ENCODE measurements at places on chromosomes 5 and 9.

GRCh38 chr5:134184155-134185135 lies 7.7 kb upstream of the SKP1 start:
- ATAC-seq = peak; percentile 91

GRCh38 chr9:135714242-135715055 lies 12.5 kb downstream of the KCNT1 start:
- ATAC-seq = no peak

GRCh38 chr5:66704790-66705425 lies 108.7 kb downstream of the MAST4 start:
- ATAC-seq = no peak

GRCh38 chr9:121881920-121882500 lies 211.1 kb downstream of the TTLL11 start:
- ATAC-seq = no peak

DNA sequence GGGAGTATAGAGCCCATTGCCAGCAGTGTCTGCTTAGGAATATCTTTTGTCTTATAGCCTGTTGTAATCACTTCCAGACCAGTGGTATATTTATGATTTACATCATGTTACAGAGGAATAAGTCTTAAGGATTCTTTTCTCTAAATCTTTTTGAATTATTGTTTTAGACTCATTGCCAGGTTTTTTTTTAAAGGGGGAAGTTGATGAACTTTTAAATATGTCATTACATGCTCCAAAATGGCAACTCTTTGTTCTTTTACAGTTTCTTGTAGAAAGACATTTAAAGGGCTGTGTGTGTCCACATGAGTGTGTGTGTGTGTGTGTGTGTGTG lies 59.4 kb upstream of the NFIB start:
- ATAC-seq = no peak

- ATAC-seq = no peak
Observed at GRCh38 chr5:107365320-107366109, 305.2 kb downstream of the EFNA5 start.

GRCh38 chr9:116891424-116891823 lies 204.3 kb downstream of the TRIM32 start:
- no peak for ATAC-seq

- no peak for ATAC-seq
Observed at GRCh38 chr9:73199886-73200285, 48.2 kb downstream of the ANXA1 start.

DNA sequence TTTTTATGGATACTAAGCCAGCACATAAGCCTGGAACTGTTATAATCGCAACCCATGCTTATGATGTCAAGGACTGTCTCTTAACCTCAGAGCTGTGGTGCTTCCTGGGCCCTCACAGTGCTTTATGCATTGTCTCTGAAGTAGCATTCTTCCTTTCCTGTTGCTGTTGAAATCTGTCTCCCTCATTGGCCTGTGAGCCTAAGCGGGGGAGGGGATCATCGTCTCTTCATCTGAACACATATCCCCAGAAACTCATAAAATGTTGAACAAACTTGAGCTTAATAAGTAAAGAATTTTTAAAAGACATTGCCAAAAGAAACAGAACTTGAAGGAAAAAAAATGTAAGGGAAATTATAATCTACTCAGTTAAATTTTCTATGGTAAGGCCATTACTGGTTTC lies 80.3 kb downstream of the SGCD start:
- ATAC-seq = no peak

- no peak for ATAC-seq
Observed at GRCh38 chr5:143601917-143602333, 198.4 kb upstream of the NR3C1 start.

GRCh38 chr9:118711843-118712242 lies 657.4 kb downstream of the BRINP1 start:
- no peak for ATAC-seq

GRCh38 chr5:63085561-63085960 lies 506.9 kb downstream of the LRRC70 start:
- ATAC-seq = no peak

DNA sequence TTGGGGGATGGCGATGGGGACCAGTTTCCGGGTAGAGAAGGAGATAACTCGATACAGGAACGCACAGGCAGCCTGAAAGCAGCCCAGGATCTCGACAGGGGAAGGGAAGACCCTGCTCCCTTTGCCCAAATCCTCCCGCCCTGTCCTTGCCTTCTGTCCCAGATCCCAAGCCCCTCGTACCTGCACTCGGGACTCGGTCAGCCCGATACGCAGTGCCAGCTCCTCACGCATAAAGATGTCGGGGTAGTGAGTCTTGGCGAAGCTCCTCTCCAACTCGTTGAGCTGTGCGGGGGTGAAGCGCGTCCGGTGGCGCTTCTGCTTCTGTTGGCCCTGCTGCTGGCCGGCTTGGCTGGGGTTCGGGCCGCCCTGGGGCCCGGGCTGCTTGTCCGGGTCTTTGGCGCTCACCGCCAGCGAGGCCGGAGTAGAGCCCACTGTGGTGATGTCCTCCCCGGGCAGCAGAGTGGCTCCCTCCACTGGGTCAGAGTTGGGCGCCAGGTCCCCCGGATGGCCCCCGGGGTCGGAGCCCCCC lies 1.8 kb downstream of the OTP start:
- no peak for ATAC-seq

DNA sequence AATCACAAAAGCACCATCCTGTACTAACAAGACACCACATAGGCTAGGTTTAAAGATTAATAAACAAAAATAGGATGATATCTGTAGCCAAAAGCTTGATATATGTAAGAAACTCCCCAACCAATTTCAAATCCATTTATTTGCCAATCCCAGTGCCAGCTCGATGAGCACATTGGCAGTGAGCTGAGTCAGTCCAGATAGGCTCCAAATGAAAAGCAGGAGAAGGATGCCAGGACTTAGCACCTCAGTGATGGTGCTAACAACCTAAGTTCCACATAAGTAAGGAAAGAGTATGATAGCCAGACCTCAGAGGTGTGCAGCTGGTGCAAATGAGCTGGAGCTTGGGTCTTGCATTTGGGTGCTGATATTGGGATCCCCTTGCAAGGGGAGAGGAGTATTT lies 158.1 kb downstream of the SIL1 start:
- no peak for ATAC-seq

DNA sequence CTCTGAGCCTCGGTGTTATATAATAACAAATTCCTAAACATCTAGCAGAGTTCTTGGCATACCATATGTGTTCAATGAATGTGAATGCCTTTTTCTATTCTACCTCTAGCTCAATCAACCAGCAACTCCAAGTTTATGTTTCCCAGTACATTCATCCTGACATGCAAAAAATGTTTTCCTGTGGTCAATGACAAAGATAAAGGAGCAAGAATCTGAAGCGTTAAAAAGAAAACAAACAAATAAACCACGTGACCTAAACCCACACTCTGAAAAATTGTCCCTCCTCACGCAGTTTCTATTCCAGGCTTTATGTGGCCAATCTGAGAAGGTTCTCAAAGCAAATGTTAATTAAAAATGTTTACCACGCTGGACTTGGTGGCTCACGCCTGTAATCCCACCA lies 18.0 kb downstream of the KLF4 start:
- ATAC-seq = no peak

DNA sequence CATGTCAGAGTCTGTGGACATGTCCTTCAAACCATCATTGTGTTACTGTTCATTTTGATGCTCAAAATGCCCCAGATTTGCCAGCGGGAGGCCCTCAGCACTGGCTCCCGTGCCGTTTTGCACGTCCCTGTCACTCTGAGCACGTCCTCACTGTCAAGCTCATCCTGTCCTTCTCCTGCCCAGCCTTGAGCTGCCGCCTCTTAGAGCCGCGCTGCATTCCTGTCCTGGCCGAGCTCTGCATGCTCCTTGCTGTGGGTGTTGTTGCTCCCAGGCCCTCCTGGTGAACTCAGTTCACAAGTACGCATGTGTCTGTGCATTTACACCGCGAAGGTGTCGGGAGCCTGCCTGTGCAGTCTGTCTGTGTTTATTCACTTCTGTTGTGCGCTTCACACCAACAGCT lies 62.2 kb downstream of the WNK2 start:
- ATAC-seq = no peak

- ATAC-seq = no peak
Observed at GRCh38 chr5:32785611-32786254, 74.6 kb downstream of the NPR3 start.

DNA sequence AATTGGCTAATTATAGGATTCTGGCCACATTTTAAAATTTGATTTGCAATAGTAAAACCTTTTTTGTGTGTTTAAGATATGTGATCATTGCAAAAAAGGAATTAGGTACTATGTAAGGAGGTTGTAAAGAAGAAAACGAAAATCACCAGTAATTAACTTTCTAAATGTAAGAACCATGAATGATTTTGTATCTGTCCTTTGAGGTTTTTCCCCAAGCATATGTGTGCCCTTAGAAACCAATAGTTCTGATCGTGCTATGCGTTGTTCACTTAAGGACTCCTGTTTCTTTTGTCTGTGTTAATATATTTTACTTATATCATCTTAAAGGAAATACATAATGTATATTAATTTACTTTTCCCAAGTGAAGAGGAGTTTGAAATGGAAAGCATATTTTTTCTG lies 410.2 kb downstream of the PSAT1 start:
- ATAC-seq = no peak

DNA sequence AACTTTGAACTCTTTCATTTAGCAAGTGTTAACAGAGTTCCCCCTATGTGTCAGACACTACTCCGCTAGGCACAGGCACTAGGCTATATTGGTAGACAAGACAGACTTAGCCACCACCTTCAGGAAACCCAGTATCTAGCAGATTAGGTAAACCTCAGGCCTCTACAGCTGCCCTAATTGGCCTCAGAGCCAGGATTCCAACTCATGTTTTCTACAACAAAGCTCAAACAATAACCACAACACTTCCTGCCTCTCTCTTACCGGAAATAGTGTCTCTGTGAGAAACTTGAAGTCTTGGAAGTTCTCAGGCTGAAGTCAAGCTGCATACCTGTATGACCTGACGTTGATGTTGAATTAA lies 116.6 kb upstream of the SLC44A1 start:
- ATAC-seq = peak; percentile 87

GRCh38 chr5:64918083-64918482 lies 149.4 kb downstream of the CWC27 start:
- ATAC-seq = no peak

DNA sequence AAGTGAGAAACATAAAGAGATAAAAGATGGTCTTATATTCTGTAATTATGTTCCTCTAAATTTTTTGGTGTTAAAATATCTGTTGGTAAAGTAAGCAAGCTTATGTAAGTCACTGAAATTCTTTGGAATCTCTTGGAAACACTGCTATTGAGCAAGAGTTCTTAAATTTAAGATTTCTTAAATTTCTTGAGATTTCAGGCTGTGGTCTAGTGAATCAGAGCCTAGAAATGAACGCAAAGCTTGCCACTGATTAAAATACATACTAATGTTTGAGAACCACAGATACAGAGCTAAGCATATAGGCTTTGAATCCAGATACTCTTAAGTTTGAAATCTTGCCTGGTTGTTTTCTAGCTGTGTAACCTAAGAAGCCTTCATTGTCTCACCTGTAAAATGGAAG lies 133.4 kb downstream of the TRPM3 start:
- no peak for ATAC-seq

GRCh38 chr5:179732918-179733771 lies 523 bp downstream of the MAML1 start:
- peak; percentile 14 for ATAC-seq

DNA sequence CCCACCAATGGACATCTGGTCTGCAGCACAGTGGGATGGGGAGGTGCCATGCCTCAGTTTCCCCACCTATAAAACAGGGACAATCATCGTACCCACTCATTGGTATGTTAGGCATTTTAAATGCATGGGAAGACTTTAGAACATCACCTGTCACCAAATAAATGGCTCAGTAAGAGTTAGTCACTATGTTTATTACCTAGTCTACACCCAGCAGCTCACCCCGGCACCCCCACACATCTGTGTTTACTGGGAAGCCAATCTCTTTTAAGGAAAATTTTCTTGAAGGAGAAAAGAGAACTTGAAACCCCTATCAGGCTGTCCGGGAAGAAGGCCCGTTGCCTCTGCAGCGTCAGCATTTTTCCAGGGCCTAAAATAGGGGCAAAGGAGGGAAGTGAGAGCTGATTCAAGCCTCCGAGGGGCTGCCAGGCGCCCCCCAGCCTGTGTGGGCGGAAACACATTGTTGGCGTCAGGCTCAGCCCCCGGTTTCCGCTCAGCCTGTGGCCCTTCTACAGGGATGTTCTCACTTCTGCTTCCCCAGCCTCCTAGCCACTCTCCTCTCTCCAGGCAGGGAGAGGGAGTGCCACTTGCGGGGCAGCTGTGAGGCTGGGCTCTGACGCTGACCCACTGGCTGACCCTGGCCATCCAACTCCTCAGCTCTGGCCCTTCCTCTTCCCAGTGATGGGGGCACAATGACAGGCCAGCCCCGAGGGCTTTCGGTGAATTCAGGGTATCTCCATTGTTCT lies 4.6 kb downstream of the CSF1R start:
- no peak for ATAC-seq

- no peak for ATAC-seq
Observed at GRCh38 chr5:58354827-58355226, 105.1 kb downstream of the PLK2 start.

DNA sequence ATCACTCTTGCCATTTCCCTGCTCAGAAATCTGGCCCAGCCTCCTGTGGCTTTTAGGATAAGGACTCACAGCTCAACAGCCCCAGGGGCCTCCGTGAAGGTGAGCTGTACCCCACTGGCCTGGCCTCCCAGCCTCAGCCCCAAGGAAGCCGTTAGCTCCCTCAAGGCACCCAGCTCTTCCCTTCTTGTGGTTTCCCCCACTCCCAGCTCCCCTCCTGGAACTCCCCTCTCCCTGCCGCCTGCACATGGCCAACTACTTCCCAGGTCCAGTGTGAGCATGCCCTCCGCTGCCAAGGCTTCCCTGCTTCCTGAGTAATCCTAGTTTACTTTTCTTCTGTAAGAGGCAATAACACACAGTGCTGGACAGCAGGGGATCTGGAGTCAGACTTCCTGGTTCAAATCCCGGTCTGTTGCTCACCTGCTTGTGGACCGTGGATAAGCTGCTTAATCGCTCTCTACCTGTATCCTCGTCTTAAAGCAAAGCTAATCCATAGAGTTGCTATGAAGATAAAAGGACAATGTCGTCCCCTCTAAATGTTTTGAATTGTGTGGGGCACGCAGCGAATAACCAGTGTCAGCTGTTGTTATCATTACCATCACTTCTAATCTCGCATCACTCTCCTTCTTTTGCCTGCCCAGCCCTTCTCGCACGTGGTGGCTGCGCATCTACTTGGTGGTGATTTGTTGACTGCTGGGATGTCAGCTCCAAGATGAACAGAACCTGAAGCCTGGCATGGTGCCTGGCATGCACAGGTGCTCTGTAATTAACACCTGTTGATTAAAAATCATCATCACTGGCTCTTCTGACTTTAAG lies 86.6 kb downstream of the C5orf15 start:
- ATAC-seq = no peak

GRCh38 chr5:75716715-75717081 lies 539 bp downstream of the POC5 start:
- no peak for ATAC-seq

GRCh38 chr5:27312291-27312893 lies 274.0 kb upstream of the CDH9 start:
- no peak for ATAC-seq

- ATAC-seq = peak; percentile 69
Observed at GRCh38 chr9:2764353-2764752, 47.0 kb downstream of the KCNV2 start.

DNA sequence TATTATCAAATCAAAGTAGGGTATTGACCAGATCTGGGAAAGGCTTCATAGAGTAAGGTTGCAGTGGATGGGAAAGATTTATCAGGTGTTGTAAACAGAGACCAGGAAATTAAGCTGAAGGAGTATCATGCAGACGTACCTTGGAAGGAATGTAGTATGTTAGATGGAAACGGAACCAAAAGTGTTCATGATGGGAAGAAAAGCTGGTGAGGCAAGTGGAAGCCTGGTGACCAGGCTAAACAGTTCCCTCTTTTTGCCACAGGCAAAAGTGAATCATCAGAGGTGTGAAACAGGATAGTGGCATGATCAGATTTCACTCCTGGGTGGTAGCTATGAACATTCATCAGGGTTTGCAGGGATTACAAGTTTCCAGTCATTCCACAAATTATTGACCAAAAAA lies 780.1 kb upstream of the DMAC1 start:
- no peak for ATAC-seq

Data from activated CD4-positive, CD25-positive, alpha-beta regulatory T cell treated with anti-CD3 and anti-CD28 coated beads, Interleukin-2, amount 50 U/mL, for 24 hours (primary cell).